ENCODE measurements at places on chromosomes 1 and 21.
A peak's percentile ranks its signal among the peaks of the same experiment; 100 is the strongest.

DNA sequence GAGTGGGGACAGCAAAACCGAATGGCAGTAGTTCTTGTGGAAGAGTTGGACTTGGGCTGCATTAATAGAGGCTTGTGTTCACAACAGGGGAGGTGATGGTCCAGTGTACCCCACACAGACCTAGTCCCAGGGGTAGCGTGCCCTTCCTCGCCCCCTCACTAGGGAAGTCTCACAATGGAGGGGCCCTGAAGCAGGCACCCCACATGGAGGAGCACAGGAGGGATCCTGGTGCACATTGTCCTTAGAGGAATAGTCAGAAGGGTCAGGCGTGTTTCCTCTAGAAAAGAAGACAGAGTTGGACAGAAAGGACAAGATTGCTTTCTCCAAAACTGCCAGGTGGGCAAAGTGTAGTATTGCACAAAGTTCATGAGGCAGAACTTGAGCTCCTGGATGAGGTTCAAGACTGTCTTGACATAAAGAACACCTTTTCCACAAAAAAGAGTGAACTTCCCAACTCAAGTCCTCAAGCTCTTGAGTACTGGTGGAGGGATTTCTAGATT is 23.3 kb downstream of the ETNK2 start:
- no peak for DNase-seq

DNA sequence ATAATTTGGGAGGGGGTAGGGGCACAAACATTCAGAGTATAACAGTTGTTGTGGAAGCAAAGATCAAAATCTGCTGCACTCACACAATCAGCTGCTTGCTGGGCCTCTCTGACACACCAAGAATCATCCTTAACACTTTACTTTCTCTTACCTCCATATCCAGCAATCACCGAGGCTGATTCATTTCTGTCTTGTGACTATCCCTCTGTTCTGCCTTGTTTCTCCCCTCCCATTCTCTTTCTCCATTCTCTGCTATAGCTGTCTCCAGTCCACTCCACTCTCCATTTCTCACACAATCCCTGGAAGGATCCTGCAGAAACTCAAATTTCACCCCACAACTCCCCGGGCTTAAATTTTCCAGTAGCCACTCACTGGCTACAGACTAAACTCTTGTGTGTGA is 91.8 kb upstream of the NGF start:
- DNase-seq: no peak

GRCh38 chr1:102834688-102835320 is 273.5 kb downstream of the COL11A1 start:
- DNase-seq: no peak

- no peak for DNase-seq
Observed at GRCh38 chr1:30790850-30791778, 33.5 kb upstream of the LAPTM5 start.

DNA sequence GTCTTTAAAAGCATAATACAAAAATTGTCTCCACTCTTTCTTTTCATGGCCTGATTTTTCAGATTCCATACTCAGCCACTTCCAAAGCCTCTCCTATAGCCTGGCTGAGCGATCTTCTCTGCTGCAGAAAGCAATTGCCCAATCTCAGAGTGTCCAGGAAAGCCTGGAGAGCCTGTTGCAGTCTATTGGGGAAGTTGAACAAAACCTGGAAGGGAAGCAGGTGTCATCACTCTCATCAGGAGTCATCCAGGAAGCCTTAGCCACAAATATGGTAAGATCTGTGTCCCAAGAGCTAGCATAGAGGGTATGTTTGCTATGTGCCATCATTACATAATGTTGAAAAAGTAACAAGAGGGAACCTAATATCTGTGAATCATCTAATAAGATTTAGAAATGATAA is 130.7 kb upstream of the BMP8A start:
- no peak for DNase-seq

GRCh38 chr1:55334160-55334559 is 119.0 kb upstream of the USP24 start:
- no peak for DNase-seq

DNA sequence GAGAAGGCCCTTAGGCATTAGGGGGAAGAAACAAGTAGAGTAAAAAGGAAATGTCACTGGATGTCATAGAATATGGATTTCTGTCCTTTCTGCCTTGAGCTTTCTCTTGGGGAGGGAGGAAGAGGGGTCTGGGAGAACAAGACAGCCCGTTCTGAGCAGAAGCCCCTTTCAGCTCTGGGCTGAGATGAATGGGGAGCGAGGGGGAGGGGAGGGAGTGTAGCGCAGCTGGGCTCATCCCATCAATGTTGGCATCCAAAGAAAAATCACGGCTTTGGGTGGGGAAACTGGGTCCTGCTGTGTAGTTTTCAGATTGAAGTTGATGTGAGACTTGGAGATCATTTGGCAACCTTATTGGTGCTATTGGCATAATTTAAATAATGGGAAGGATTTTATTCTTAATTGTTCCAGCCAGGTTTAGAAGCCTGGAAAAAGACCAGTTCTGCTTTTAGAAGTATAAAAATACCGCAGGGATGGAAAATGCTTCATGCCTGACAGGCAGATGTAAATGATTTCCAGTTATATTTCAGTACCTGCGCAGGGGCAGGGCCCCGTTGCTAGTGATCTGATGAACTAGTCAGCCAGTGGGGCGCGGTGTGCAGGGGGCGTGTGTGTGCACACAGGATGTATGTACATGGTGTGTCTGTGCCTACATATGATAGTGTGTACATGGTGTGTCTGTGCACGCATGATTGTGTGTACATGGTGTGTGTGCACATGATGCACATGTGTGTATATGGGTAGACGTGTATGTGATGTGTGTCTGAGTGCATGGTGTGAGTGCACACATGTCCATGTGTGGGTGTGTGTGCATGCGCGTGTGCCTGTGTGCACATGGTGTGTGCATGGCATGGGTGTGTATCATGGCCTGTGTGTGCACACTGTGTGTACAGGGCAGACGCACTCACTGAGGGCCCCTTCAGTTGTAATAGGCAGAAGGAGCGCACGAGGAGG is 36.0 kb downstream of the ABCG1 start:
- no peak for DNase-seq

DNA sequence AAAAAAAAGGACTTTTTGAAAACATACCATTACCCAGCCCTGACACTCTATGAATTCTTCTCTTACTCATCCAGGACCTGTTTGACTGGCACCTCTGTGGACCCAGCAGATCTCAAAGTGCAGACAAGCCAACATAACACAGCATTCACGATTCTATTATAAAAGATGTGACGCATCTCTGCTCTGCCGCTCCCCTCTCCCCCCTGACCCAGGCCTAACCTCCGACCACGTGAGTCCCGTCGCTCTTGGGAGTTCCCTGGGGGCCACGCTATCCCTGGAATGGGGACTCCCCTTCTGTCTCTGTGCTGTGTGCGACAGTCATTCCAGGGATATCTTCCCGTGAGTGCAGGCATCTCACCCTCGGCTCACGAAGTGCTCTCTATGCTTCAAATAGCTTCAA is 21.1 kb downstream of the LRRC38 start:
- DNase-seq: no peak

GRCh38 chr1:17120962-17121837 is 1.9 kb upstream of the PADI2 start:
- DNase-seq: no peak

DNA sequence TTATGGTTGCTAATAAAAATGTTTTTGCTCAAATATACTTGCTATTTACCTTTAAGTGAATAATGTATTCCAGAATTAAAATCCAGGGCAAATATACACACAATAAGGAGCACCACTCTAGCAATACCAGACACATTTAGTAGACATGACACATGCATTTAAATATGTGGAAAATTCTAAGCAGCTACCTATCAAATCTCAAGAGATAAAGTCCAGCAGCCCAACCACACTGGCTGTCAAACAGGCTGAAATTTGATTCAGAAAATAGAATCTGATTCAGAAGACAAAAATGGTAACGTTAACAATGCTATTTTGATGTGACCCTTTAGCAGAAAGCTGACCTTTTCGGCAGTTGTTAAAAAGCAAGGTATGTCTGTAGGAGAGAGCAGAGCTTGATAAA is 42.3 kb downstream of the PLEKHO1 start:
- no peak for DNase-seq

- DNase-seq: no peak
Observed at GRCh38 chr1:9028921-9029705, 2.9 kb upstream of the SLC2A7 start.

- no peak for DNase-seq
Observed at GRCh38 chr21:45161038-45161945, 86.9 kb downstream of the ADARB1 start.

DNA sequence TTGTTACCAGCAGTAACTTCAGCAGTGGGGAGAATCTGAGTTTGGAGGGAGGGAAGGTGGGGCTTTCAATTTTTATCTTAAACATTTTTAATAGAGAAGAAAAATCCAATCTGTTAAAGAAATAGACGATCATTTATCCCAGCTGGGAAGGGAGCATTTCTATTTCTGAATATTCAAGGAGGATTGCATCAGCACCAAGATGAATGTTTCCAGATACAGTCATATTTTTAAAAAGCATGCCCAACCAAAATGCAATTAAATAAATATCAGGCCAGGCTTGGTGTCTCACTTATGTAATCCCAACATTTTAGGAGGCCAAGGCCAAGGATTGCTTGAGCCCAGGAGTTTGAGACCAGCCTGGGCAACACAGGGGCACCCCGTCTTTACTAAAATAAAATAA is 1.7 kb upstream of the ATP1A4 start:
- no peak for DNase-seq

GRCh38 chr21:35072960-35073359 is 23.9 kb upstream of the RUNX1 start:
- DNase-seq: no peak

DNA sequence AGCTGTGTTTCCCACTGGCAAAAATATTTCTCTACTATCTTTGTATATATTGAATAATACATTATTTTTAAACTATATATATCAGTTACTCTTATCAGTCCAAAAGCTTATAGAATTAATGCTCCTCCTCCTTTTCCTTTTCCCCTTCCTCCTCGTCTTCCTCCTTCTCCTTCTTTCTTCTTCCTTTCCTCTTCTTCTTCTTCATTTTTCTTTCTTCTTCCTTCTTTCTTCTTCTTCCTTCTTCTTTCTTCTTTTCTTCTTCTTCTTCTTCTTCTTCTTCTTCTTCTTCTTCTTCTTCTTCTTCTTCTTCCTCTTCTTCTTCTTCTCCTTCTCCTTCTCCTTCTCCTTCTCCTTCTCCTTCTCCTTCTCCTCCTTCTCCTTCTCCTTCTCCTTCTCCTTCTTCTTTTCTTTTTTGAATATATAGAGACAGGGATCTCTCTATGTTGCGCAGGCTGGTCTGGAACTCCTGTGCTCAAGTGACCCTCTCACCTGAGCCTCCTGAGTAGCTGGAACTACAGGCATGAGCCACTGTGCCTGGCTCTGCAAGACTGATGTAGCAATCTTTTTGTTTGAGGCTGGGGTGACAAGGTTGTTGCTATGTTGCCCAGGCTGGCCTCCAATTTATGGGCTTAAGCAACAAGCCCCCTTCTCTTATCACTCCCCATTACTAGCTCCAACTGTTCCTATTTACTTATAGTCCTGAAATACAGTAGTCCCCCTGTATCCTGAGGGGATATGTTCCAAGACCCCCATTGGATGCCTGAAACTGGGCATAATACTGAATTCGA is 47.4 kb downstream of the MAGI3 start:
- no peak for DNase-seq

DNA sequence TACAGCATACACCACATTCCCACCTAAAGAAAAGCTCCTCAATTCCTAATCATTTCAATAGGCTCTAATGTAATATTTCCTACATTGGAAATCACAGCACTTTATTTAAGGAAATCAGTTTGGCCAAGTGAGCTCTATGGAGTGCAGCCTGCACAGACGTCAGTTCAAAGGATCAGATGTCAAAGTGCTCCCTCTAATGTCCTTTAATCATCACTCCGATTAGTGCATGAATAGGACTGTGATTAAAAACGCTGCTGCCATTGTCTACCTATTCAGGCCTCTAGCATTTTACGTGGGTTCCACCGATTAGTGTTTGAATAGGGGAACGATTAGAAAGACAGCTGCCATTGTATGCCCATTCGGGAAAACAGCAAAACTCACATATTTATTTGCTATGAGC is 50.2 kb downstream of the DPYD start:
- peak; percentile 5 for DNase-seq

- DNase-seq: no peak
Observed at GRCh38 chr1:199809311-199809710, 218.2 kb upstream of the NR5A2 start.

DNA sequence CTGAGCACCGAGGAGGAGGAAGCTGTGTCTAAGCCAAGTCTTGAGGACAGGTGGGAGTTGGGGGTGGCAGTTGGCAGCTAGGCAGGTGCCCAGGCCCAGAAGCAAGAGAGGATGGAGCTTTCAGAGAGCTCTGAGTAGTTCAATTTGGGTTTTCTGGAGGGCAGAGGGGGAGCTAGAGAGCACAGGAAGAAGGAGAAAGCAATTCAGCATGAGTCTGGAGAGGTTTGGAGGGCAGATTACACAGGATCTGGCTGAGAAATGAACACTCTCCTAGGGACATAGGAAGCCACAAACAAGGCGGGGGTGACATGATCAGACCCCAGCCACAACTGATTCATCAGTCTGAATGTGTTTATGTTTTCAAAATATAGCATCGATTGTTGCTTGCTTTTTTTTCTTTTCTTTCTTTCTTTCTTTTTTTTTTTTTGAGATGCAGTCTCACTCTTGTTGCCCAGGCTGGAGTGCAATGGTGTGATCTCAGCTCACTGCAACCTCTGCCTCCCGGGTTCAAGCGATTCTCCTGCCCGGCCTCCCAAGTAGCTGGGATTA is 23.8 kb downstream of the PTPRF start:
- DNase-seq: peak; percentile 59

GRCh38 chr1:17121881-17122280 is 2.6 kb upstream of the PADI2 start:
- DNase-seq: no peak

DNA sequence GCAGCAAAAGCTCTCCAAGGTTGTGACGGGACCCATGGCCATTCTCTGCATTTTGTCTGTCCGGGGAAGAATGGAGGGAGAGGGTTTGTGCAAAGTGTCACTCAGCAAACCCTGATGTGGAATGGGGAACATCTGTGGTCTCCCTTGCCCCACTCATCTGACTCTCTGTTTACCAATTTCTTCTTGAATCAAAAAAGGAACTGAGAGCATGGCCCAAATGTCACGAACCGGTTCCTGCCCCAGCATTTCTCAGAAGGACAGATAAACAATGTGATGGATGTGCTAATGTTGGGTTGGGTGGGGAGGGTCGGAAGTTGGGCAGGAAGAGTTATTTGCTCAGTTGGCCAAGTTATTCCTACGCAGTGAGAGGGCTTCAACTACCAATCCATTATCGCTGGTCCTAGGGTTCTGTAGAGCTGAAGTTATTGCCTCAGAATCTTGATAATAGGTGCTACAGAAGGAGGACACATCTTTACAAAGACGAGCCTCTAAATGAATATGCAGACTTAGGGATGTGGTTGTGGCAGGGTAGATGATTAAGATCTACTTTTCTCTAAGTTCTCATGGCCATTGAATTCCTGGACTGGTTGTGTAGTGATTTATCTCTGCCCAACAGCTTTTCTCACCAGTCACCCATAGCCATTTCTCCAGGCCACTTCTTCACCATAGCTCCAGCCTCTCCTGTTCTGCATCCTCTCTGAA is 9.6 kb upstream of the DUSP12 start:
- no peak for DNase-seq

GRCh38 chr1:160540859-160541233 is 17.8 kb upstream of the SLAMF6 start:
- DNase-seq: no peak
